Cardiac septum (tissue), 1 donor: ENCODE measurements at places on chromosomes 1 and 21. TPM values are rescaled to one million over a fixed set of nuclear protein-coding genes. Genes with fewer than 3 reads are reported as not detected.
A peak's percentile ranks its signal among the peaks of the same experiment; 100 is the strongest.

- no peak for DNase-seq
Observed at GRCh38 chr1:167060141-167061072, 29.8 kb downstream of the GPA33 start.

- DNase-seq: no peak
Observed at GRCh38 chr1:214637722-214638458, 34.9 kb downstream of the CENPF start.

DNA sequence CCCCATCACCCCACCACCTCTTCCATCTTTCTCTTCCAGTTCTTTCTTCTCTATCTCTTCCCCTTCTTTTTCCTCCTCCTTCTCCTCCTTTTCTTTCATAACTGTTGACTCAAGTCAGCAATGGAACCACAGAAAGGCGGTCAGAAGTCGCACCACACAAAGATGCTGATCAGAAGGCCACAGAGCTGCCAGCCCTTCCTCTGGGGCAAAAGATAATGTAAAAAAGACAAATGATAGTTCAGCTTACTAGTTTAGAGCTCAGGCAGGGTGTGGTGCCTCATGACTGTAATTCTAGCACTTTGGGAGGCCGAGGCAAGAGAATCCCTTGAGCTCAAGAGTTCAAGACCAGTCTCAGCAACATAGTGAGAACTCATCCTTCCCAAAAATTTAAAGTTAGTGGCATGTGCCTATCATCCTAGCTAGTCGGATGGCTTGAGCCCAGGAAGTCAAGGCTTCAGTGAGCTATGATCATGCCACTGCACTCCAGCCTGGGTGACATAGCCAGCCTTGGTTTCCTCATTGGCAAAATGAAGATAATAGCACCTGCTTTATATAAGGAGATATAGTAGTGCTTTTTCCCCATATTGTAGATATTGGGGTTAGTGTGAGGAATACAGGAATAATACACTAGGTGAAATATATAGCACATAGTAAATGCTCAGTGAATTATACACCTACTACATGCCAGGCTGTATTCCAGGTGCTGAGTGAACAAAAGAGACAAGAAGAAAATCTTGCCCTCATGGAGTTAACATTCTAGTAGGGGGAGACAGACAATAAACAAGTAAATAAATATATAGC is 12.5 kb upstream of the IGSF3 start:
- DNase-seq: no peak

- DNase-seq: no peak
Observed at GRCh38 chr1:107198561-107198960, 57.7 kb downstream of the NTNG1 start.

DNA sequence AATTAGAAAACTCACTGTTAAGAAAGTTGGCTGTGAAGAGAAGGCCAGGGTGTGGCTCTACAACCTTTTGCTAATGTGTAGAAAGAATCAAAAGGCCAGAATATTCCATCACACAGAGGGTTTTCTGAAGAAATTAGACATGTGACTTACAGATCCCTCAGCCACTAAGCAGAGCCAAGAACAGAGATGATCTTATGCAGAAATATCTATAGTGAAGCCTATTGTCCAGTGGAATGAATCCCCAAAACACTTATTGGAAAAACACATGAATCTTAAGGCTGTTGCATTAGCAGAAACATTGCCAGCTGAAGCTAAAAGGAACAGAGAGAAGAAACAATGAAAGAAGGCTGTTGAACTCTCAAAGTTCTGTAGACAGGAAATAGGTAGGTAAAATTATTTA is 979.2 kb downstream of the MRPL39 start:
- DNase-seq: no peak

DNA sequence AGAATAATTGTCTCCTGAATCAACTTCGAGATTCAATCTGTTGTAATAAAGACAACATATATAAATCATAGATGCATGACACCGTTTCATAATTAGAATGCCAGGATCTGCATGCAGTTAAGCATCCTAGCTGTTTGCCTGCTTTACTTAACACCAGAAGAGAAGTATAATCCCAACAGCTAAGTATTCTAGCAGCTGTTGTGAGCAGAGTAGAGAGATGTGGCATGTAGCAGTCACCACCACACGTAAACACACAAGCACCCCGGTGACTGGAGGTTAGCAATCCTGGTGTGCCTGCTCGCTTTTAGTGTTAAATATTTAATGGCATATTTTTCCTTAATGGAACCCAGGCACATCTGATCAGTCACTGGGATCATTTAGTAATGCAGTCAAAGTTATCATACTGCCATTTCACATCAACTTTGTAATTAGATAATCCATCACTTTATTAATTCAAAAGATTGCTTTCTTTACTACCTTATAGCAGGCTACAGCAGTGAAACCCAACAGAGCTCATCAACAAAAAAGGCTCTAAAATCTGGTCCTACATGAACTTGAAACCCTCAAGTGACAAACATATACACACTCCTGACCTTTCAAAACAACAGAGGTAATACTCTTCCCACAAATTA is 187.9 kb downstream of the SMYD3 start:
- no peak for DNase-seq

GRCh38 chr21:45499201-45499750 is 43.0 kb downstream of the SLC19A1 start:
- DNase-seq: no peak

DNA sequence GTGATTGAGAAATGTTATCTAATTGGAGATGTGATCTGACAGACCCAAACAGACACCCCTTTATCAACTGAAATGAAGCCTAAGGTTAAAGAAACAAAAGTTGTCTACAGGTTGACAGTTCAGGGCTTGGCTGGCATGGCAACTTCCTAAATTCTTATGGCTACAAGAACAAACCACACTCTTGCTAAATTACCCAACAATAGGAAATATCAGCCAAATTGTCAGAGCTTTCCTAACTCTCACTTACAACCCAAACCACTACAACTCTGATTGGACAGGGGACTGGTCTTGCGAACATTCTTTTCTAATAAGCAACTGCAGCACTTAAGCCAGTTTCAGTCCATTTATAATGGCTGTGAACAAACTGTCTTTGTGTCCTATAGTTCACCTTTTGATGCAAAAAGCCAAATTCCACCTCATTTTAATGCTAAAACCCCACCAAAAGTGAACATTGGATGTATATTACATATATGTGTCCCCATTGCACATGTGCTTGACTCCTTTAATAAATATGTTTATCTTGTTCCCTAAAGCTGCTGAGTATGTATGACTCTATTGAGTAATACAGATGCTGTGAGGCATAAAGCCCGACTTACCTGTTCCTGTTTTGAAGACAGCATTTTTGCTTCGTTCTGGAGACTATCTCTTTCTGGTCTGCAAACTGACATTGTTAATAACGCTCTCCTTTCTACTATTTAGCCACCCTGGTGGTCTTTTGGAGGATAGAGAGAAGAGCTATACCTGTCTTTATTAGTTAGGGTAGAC is 101.3 kb upstream of the HMCN1 start:
- DNase-seq: no peak

NEGR1 gene
- 5.2 TPM for total RNA-seq

DNA sequence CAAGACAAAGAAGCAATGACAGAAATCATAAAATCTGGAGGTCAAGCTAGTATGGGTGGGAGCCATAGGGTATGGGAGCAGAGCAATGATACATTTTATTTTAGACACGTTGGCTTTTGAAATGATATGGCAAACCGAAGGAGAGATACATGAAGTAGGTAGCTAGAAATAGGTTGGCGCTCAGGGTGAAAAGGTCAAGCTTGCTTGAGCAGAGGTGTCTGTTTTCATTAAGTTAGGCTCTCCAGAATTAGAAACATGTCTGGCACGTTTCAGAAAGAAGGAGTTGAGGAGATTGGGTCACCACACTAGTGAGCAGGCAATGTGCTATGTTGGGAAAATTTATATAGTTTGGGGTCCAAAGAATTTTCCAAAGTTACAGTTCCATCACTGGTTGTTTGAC is 151.4 kb downstream of the AMY1C start:
- DNase-seq: no peak

CD1D gene
- 1.2 TPM for total RNA-seq

DNA sequence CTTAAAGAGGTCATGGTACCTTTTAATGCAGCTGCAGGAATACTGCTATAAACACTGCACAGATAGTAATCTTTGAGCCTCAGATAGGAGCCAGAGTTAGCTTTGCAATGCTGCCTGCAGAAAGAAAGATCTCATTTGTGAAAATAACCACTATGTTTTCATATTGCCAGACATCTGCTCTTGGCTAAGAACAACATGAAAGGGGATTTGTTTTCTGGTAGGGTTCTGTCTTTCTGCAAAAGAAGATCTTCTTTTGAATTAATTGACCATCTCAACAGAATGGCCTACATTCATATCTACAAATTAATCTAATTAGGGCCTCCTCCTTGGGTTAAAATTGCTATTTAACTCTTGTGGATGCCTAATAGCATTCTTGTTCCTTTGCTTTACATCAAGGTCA is 177.6 kb upstream of the DPYD start:
- DNase-seq: no peak

- DNase-seq: no peak
Observed at GRCh38 chr1:84299536-84300170, 1.9 kb upstream of the SAMD13 start.

GRCh38 chr21:43306911-43307676 is 119.8 kb downstream of the SIK1 start:
- DNase-seq: no peak

AMY1B gene
- total RNA-seq: not detected

- DNase-seq: no peak
Observed at GRCh38 chr1:76759950-76760349, 107.3 kb upstream of the ST6GALNAC5 start.

DNA sequence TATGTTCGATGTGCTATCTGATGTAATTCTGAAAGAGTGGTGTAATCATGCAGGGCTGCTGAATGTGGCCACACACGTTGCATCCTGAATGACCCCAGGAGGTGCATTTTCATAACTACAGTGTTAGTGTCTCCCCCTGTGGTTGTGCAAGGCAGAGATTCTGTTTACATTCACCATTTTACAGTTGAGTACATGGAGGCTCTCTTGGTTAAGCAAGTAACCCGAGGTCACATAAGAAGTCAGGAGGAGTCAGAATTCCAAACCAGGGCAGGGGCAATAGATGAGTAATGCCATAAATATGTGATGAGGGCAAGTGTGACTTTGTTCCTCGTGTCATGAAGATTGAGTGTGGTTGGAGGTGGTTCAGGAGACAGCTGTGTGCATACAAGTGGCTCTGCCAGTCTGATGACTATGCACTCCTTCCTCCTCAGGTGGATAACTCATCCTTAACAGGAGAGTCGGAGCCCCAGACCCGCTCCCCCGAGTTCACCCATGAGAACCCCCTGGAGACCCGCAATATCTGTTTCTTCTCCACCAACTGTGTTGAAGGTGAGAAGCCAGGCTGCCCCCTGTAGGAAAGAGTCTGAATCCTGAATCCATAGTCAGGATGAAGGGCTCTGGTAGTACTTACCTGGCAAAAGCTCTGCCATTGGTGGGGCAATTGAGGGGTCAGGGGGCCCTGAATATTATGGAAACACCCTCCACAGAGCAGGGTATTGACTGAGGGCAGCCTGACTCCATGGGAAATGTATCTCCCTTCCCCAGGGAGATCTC is 9.3 kb downstream of the ATP1A2 start:
- DNase-seq: peak; percentile 69
